ENCODE measurements at places on chromosomes 11 and 22. TPM values are rescaled to one million over a fixed set of nuclear protein-coding genes. Genes with fewer than 3 reads are reported as not detected.
A peak's percentile ranks its signal among the peaks of the same experiment; 100 is the strongest.

DNA sequence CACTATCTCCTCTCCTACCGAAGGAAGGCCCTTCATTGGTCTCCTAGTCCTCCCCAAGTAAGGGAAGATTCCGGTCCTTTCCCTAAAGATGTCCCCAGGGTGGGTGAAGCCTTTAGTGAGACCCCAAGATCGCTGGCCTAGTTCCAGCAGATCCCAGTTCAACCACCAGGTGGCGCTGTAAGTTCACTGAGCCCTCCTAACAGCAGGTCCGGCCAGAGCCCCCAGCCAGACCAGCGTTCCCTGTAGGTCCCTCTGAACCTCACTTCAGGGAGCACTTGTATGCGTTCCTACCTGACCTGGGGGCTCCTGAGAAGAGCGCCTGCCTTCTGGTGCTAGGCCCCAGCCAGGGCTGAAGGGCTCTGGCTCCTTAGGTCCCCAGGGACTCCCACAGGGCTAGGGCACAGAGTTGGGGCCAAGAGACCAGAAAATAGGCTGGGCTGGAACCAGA is 38.1 kb downstream of the LMO1 start:
- H3K27me3 ChIP-seq, result no peaks in the 10 kb centered on the region
- peak; percentile 67 for DNase-seq

Gene MYOD1
- not detected for total RNA-seq

DNA sequence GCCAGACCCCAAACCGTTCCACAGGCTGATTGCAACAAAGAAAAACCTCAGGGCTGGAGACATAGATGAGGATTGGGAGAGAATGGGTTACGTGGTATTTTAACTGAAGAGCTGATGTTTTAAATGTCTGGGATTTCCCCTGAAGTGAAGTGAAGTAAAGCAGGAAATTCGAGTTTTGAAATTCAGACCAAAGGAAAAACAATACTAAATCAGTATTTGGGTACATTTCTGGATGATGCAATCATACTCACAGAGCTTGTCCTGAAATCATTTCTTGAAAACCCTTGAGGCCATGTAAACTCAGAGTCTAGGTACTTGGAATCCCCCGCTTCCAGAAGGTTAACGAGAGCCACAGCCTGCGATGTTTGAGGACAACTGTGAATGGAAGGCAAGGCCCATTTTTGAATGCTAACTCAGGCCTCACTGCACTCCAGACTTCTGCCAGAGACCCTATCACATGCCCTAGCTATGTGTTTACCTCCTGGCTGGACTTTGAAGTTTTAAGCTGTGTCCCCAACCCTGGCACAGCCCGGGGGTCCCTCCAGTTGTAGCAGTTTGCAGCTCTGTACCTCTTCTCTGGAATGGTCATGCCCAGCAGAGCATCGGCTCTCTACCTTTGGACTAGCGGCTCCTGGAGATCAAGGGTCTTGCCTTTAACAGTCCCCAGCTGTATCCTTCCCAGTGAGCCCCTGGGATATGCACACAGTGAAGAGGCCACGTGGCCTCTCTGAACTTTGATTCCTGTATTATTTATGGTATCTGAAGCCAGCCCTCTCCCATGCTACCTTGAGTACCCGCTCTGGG is 5.4 kb upstream of the FTH1 start:
- no peak overlapping the region for H3K4me3 ChIP-seq
- DNase-seq, result no peak

- H3K4me3 ChIP-seq, result no peak overlapping the region
- H3K27me3 ChIP-seq, result no peaks in the 10 kb centered on the region
- peaks cover 5% of the 10 kb centered on the region for H3K36me3 ChIP-seq
- DNase-seq, result no peak
- no peak overlapping the region for H3K27ac ChIP-seq
These were observed 15.9 kb upstream of the DGCR8 start for GRCh38 chr22:20064140-20064480.

DNA sequence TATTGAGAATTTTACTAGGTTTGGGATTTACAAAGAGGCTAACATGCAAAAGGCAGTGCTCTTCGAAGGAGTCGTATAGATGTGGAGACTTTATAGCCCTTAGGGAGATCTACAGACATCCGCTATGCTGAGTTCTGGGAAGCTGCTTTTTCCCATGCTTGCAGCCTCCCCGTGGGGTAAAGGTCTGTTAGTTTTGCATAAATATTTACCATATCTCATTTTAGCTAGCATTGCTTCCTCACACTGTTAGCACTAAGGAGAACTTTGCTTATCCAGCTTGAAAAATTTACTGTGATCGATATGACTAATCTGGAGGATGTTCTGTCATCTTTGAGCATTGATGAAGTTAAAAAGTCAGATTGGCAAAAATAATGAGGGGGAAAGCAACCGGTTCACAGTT is 18.6 kb downstream of the ARHGEF12 start:
- no peak overlapping the region for H3K4me3 ChIP-seq
- DNase-seq, result no peak
- peaks cover 60% of the 10 kb centered on the region for H3K27me3 ChIP-seq

Gene CLMP
- 0.15 TPM for total RNA-seq

DNA sequence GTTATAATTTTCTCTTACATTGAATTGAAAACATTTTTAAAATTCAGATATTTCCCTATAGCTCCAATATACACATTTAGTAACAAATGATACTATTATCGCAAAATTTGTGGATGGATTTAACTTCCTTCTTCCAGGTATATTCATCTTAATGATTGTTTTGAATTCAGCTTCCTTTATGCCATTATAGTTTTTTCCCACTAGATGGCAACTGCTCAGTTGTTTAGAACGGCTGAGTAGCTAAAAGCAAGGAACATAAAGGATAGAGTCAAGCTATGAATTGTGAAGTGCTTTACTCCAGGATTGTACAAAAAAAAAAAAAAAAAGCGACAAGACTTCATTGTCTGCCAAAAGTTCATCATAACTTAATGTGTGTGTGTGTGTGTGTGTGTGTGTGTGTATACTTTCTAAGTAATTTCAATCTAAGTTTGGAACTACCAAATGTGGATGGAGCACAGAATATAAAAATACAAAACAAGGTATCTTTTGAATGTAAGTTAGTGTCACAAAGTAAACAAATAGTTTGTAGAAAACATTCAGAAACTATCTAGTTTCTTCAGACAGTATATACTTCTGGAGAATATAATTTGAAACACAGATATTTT is 846.4 kb downstream of the DLG2 start:
- no peaks in the 10 kb centered on the region for H3K27me3 ChIP-seq
- no peaks in the 10 kb centered on the region for H3K4me1 ChIP-seq
- no peak overlapping the region for H3K27ac ChIP-seq
- no peak for DNase-seq
- H3K36me3 ChIP-seq, result no peaks in the 10 kb centered on the region
